ENCODE measurements at places on chromosomes 4 and X.
A peak's percentile ranks its signal among the peaks of the same experiment; 100 is the strongest.

DNA sequence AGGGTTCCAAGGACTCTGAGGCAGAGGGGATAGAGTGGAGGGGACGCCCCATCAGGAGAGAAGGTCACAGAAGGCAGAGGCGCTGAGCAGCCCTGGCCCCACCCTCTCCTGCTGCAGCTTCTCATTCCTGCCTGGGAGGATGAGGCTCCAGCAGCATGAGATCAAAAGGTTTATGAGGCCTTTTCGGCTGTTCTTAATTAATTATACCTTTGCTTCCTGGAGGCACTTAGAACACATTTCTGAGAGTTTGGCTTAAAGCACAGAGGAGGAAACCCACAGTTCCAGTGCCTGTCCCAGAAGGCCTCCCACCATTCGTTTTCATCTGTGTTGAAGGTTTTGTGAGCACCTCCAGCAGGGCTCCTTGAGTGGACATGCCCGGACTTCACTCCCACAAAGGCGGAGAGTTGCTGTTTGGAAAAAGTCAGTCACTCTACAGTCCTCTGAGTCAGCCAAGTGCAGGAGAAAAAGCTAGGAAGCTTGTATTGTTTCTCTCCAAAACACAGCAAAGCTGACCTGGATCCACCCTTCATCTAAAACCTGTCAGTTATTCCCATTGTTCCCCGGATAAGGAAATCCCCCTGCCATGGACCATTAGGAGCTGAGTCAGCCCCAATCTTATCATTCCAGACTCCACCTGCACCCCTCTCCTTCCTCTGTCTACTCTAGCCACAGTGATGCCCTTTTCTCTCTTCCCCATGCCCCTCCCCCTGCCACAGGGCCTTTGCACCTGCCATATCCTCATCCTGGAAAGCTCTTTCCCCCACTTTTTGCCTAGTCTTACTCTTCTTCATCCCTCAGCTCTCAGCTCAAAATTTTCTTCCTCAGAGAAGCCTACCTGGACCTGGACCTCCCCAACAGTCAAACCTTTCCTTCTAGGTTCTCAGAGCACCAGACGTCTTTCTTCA, 276.8 kb downstream of the FBXW7 start:
- DNase-seq: peak; percentile 84

GRCh38 chr4:184355111-184355604, 119.2 kb downstream of the IRF2 start:
- DNase-seq: peak; percentile 0

DNA sequence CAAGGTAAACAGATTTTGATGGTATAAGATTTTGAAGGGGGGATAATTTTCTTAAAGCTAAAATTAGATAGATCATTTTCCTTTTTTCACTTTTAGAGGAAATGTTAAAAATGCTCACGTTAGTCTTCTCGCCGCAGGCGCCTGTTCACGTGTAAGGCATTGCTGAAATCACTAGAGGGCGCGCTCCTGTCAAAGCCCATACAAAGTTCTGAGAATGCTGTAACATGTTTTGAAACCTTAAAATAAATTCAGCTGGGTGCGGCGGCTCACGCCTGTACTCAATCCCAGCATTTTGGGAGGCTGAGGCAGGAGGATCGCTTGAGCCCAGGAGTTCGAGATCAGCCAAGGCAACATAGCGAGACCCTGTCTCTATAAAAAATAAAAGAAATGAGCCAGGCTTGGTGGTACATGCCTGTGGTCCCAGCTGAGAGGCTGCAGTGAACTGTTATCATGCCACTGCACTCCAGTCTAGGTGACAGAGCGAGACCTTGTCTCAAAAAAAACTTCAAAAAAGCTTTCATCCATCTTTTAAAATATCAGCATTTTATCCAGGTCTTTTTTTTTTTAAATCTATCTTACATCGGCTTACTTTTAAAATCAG, 138.0 kb downstream of the RBMX2 start:
- DNase-seq: peak; percentile 53

- DNase-seq: no peak
These were observed 18.4 kb upstream of the SEL1L3 start for GRCh38 chr4:25881193-25881592.

GRCh38 chrX:11757397-11757718, 679 bp upstream of the MSL3 start:
- DNase-seq: no peak

- DNase-seq: peak; percentile 30
These were observed 62.2 kb downstream of the PRKX start for GRCh38 chrX:3651277-3651676.

DNA sequence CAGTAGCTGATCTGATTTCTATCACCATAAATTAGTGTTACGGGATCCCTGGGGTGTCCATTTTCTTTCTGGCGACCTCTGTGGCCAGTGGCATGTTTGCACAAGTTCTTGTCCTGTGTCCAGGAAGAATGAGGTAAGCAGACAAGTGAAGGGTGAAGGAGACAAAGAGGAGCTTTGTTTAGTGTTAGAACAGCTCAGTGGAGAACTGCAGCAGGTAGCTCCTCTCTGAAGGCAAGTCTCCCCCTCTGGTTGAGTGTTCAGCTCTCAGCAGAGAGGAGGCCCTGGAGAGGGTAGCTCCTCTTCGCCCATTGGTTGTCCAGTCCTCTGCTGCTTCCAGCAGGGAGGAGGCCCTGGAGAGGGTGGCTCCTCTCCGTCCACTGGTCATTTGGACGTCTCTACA, 47.2 kb downstream of the DMP1 start:
- DNase-seq: no peak

- DNase-seq: peak; percentile 86
These were observed 6.5 kb downstream of the NEUROG2 start for GRCh38 chr4:112509243-112510141.

- DNase-seq: no peak
These were observed 12.3 kb downstream of the MID1 start for GRCh38 chrX:10608099-10608498.

DNA sequence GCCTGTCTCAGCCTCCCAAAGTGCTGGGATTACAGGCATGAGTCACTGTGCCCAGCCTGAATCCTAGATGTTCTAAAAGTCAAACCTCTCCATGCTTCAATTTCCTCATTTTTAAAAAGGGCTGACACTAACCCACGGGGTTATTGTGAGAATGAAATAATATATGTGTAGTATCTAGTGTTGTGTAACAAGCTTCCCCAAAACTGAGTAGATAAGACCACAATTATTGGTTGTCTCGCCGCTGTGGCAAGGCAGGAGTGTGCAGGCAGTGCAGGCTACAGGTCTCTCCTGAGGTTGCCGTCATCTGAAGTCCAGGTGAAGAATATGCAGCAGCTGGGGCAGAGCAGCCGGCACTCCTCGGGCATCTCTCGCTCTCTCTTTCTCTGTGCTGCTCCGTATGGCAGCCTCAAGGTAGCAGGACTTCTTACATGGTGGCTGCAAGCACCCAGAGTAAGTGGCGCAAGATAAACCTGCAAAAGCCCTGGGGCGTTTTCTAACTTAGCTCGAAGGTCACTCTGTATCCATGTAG, 30.9 kb downstream of the RAB33B start:
- no peak for DNase-seq

GRCh38 chr4:163930086-163930485, 435.6 kb downstream of the TMA16 start:
- no peak for DNase-seq

- DNase-seq: peak; percentile 21
These were observed 2.7 kb upstream of the NALF2 start for GRCh38 chrX:69501429-69501828.

DNA sequence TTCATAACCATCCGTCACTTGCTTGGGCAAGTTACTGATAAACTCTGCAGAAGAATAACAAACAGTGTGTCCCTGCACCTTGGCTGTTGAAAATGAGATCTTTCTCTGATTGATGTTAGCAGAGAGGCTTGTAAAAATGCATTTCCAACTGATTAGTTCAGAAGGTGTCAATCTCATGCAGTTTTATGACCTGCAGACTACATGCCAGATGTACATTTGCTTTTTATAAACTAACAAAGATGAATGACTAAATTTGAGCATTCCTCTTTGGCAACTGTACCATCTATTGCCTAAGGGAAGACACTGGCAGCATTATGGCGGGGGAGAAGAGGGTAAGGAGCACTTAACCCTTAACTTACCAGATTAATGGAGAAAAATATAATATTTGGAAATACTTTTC, 192.8 kb downstream of the DCTD start:
- peak; percentile 74 for DNase-seq

DNA sequence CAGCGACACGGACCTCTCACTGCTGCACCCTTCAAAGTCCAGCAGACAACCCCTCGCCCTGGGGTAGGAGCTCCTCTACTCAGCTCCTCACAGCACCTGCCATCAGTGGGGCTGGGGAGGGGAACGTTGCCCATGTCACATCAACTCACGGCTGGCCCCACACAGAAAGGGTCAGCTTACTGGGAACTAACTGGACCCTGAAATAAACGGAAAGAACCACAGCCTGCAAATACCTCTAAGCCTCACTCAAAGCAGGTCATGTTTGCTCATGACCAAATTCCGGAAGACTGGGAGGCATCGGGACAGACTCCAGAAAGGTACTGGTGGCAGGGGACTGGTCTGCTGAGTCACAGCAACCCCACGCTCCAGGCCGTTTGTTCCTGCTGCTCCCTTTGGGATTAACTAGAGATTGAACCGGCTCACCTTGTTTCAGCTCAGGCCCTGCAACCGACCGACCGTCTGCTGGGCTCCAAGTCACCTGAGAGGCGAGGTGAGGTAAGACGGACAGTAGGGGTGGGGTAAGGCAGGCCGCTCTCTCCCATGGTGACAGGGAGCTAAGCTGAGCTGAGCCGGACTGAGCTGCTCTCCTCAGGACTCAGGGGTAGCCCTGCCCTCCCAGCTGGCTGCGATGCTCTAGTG, 5.6 kb downstream of the G6PD start:
- no peak for DNase-seq

- DNase-seq: no peak
These were observed 481.9 kb downstream of the ACTRT1 start for GRCh38 chrX:127570276-127570675.

DNA sequence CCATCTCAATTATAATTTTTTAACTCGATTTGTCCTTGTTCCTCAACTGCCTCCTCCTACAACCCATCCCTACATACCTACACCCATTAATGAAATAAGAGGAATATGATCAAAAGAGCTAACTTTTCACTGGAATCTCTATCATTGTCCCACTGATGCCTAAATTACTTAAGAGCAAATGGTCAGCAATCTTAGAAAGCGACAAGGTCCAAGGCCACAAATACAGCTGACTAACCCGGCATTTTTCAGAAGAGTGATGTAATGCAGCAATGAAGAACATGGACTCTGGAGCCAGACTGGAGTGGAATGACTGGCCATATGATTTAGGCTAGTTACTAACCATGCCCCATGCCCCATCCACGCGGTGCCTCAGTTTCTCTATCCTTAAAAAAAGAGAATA, 56.2 kb downstream of the PPA2 start:
- no peak for DNase-seq

DNA sequence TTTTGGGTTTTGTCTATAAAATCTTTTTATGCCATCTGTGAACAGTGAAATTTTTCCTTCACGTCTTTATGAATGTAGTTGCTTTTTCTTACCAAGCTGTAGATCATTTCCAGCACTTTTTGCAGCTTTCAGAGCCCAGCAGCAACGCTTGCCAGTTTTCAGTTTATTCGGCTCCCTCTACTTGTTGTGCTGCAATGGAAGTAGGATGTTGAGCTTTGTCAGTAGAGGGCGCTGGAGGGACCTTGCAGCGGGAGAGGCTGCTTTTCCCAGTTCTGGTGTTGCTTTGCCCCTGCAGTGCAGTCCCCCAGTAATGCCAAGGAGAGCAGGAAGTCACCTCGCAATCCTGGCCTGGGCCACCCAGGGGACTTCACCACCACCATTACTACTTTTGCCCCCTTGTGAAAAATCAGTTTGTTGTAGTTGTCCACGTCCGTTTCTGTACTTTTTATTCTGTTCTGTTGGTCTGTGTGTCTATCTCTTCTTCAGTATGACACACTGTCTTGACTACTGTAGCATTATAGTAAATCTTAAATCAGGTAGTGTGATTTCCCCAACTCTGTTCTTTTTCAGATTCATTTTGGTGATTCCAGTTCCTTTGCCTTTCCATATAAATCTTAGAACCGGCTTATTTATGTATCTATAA, 21.8 kb downstream of the CMC4 start:
- peak; percentile 50 for DNase-seq

GRCh38 chr4:160826339-160826679, 1337.5 kb downstream of the FSTL5 start:
- DNase-seq: no peak

- no peak for DNase-seq
These were observed 2.1 kb upstream of the ETDC start for GRCh38 chrX:135307171-135307570.

DNA sequence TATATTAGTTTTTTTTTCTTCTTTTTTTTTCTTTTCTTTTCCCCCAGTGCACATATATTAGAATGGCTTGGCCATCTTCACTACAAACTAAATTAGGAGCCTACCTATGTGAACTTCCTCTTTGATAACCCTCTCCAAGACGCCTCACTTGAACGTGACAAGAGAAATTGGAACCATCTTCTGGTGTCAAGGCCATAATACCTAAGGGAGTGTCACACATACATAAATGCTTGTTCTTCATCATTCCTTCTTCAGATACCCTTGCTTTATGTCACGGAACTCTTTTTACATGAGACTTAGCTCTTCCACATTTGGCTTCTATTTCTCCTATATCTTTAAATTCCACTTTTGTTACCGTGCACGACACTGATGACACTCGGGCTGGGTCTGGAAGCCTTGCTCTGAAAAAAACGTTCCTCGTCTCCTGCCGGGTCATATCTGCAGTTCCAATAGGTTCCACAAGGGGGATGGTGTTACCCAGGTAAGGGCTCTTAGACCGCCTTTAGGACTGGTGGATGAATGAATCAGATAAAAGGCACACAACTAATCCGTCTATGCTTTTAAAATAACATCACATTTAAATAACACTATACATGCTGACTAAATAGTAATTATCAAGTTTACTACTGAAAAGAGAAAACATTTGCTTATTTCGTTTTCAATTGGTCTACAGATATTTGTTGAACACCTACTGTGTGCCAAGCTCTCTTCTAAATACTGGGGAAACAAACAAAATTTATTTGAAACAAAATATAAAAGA, 19.9 kb downstream of the DGAT2L6 start:
- DNase-seq: peak; percentile 74

- no peak for DNase-seq
These were observed 47.2 kb downstream of the STARD8 start for GRCh38 chrX:68694435-68695205.

- DNase-seq: no peak
These were observed 33.9 kb upstream of the AFAP1 start for GRCh38 chr4:7973545-7973981.

- DNase-seq: no peak
These were observed 36.1 kb upstream of the KLHL13 start for GRCh38 chrX:118152721-118153120.

DNA sequence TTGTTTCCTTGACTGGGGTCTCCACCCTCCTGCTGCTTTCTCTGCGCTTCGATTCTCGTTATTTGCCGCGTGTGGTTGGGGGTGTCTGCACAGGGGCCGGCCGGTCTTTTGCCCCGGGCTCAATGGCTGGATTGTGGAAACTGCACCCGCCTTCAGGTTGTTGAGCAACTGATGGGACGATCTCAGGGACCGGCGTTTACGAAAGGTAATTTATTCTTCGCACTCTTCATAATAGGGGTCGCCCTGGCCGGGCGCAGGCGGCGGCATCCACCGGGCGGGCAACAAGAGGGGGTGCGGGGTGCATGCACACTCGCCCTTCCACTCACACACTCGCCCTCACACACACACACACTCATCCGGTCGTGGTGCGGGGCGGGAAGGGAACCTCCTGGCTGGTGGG, 1.4 kb downstream of the ADGRL3 start:
- peak; percentile 65 for DNase-seq

GRCh38 chrX:23493941-23494374, 159.3 kb downstream of the PTCHD1 start:
- DNase-seq: peak; percentile 3

All from NCI-H69 (cell line).